ENCODE measurements at places on chromosomes 5 and 9.

GRCh38 chr5:73789851-73790281, 163.9 kb downstream of the ARHGEF28 start:
- no peak for DNase-seq

DNA sequence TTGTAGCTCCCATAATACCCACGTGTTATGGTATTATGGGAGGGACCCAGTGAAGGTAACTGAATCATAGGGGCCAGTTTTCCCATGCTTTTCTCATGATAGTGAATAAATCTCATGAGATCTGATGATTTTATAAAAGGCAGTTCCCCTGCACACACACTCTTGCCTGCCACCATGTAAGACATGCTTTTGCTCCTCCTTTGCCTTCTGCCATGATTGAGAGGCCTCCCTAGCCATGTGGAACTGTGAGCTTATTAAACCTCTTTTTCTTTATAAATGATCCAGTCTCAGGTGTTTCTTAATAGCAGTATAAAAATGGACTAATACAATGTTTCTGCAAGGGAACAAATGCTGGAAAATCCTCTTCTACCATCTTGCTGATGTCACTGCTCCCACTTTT, 10.1 kb upstream of the HSDL2 start:
- DNase-seq: no peak

DNA sequence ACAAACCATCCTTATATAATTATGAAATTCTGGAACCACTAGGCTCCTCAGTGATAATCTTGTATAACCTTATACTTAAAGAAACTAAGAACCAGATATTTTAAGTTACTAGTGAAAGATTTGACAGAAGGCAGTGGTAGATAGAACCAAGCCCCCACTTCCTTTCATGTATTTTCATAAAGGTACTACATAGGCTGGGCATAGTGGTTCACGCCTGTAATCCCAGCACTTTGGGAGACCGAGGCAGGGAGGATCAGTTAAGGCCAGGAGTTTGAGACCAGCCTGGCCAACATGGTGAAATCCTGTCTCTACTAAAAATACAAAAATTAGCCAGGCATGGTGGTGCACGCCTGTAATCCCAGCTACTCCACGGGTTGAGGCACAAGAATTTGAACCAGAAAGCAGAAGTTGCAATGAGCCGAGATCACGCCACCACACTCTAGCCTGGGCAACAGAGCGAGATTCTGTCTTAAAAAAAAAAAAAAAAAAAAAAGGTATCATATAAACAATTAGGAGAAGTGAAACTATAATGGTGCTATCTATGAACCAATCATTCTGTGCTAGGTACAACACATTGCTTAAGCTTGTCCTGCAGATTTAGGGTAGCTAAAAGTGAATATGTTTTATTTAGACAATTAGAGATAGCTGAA, 27.9 kb upstream of the DTWD2 start:
- no peak for DNase-seq

GRCh38 chr5:151018846-151019245, 1.5 kb upstream of the GPX3 start:
- no peak for DNase-seq

DNA sequence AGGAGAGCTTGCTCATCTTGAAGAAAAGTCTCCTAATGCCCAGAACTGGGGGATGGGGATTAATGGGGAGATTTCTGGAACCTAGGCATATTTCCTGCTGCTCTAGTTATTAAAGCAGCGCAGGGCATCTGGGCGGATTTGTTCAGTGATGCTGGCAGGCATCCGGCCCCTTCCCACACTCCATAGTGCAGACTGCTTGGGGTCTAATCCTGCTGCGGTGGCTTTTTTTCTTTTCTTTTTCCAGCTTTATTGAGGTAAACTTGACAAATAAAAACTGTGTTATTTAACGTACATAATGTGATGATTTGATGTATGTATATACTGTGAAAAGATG, 30.7 kb downstream of the PPARGC1B start:
- DNase-seq: no peak

DNA sequence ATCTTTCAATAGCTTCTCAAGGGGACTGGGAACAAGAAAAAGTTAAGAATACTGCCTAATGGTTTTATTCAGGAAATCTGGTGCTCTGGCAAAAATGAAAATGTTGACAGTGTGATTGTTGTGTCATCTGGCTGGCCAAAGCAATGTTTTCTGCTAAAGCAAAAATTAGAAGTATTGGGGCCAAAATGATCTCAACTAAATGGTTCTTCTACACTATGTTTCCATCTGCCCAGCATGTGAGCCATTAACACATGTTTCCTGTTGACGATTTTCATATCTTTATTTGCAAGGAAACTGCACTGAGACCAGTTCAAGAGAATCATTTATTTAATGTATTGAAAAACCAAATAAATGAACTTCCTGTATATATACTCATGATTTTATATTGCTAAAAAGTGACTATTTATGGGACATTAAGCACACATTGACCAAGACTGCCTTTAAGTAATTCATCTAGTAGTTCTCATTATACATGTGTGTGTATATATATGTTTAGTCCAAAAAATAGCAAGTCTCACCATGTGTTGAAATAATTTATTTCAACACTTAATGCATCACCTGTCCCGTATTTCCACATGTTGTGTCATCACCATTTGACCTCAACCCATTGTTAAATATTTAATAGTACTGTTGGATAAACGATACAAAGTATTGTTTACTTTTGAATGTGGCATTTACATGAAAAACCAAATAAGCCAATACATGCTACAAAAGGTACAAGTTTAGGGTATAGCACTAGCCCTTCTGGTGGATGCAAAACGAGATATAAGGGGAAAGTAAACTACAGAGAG, 7.5 kb upstream of the FST start:
- no peak for DNase-seq

DNA sequence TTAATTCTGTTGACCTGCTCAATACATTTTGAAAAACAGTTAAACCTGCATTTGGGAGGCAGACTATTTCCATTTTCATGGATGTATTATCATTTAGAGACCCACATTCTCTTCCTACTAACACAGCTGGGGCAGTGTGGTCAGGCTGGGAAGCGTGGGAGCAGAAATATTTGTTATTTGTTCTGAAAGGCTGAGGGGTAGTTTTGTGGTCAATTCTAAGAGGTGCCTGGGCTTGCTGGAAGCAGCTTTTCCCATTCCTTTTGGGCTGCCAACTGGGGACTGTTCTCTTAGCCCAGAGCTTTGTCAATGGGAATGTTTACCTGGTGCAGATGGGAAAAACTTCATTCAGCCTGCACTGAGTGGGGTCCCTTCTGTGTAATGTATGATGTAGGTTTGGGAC, 171.4 kb upstream of the DAP start:
- DNase-seq: no peak

GRCh38 chr5:53019320-53019719, 30.2 kb downstream of the ITGA2 start:
- DNase-seq: no peak

DNA sequence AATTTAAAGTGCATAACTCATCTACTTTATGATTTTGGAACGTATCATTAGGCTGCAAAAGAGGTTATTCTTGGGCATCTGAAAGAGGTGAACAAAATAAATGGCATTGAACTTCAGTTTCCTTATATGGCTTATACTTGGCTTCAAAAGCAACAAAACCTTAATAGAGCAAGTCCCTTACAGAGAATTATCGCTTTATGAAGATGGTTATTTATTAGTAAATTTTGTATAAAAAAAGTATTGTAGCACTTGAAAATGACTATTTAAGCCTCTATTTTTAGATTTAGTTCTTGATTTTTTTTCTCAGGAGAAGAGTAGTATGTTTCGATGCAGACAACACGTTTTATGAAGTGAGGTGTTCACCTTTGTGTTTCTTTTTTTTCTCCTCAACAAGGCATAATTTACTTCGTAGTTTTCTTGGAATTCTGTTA, 2.0 kb downstream of the ERBIN start:
- no peak for DNase-seq

DNA sequence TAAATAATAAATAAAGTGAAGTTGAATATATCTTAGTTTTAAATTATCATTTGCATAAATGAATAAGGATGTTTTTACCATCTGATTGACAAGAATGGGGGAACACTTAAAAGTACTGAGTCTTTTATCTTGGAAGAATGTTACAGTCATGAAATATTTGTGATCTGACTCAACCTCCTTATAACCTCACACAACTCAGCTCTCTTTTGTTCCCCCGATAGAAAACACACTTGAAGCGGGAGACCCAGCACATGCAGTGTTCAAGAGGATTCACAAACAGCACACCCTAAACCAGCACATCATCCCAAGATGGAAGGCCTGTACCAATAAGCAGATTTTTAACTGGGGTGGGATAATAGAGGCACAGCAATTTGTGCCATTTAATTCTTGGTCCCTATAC, 15.5 kb downstream of the BAAT start:
- no peak for DNase-seq

Measured in CD4-positive, CD25-positive, alpha-beta regulatory T cell (primary cell).